ENCODE measurements at places on chromosomes 5 and 9. TPM values are rescaled to one million over a fixed set of nuclear protein-coding genes. Genes with fewer than 3 reads are reported as not detected.

GRCh38 chr9:19180991-19181390, 49.5 kb upstream of the DENND4C start:
- DNase-seq: no peak

DNA sequence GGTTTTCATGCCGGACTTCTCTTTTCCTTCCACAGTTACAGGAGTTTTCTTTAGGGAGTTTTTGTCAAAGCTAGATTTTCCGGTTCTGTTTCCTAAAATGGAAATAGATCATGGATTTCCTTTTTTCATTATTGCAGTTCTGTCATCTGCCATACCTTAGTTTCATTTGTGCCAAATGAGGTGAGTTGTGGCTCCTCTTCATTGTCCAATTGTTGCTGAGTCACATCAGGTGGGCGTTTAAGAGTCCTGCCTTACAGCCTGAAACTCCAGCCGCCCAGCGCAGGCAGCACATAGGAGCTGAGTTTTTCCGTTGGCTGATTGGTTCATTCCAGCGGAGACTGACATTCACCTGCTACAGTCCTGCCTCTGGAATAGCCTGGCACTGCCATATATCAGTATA, 14.1 kb downstream of the SLC25A25 start:
- no peak for DNase-seq

DNA sequence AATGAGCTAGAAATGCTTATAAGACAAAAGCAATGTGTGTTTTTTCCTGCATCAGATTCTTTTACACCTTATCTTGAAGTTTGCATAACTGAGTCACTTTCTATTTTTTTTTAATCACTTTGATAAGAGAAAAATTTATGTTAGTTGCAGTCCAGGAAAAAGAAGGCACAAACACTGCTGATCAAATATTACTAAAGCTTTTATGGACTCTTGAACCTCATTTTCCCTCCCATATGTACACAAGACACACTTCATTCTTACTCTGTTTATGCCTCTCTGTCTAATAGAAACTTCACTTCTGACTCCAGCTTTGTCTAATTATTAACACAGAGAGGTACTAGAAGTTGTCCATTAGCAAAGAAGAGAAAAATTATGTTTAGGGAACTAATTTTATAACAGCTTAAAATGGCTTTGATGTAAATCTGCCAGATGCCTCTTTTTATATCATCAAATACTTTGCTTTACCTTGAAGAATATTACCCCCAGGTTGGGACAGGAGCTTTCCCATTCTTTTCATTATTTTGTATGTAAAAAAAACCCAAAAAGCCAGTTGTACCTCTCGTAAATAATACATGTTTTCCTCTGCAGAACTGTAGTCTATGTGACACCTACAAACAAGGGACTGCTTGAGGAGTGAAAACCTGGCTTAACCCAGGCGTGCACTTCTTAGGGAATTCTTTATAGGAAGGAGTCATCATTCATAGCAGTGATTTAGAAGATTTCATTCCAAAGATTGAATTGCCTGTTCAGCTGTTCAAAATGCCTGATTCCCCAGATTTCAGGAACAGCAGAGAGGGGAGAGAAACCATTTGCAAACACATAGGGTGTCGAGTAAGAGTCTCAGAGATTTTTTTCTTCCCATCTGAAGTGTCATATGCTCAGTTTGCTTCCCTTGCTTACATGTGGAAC, 72.6 kb downstream of the DAPK1 start:
- no peak for DNase-seq

- no peak for DNase-seq
Observed at GRCh38 chr5:169694091-169694625, 57.1 kb downstream of the DOCK2 start.

GRCh38 chr5:43049236-43049635, 9.1 kb upstream of the ANXA2R start:
- no peak for DNase-seq

- no peak for DNase-seq
Observed at GRCh38 chr5:127746756-127747155, 43.6 kb downstream of the CCDC192 start.

GRCh38 chr5:151110992-151111391, 30.2 kb upstream of the TNIP1 start:
- DNase-seq: no peak

GRCh38 chr5:17727098-17727497, 92.8 kb downstream of the TAF11L14 start:
- no peak for DNase-seq

DNA sequence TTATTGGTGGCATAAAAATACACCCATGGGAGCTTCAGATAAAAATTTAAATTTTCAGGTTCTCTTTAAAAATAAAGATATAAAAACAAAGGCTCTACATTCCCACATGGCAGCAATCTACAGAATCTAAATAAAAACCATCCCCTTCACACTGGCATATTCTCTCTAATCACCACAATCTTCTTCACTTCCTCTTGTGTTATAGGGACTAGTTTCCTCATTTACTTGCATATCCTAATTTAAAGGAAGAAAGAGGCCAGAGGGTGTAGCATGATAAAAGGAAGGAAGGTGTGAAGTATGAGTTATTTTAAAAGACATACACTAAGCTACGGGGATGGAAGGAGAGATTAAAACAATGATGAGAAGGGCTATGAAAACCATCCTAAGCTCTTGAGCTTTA, 390.5 kb downstream of the ZNF608 start:
- no peak for DNase-seq

Gene SPACA9
- total RNA-seq: 1.1 TPM

Gene CCDC192
- total RNA-seq: not detected

Gene GTF2H2
- total RNA-seq: 32.7 TPM

Data from activated T-helper 2 cell treated with anti-CD3 and anti-CD28 coated beads, Interferon-gamma antibody, Interleukin-2, Interleukin-4, amounts not matched to agents 10 μg/mL and 5 μg/mL and 100 μg/mL, durations not matched to agents 14 hours and 24 hours and 36 hours (primary cell).